HepG2 (cell line): ENCODE measurements at places on chromosomes 11 and 22. TPM values are rescaled to one million over a fixed set of nuclear protein-coding genes. Genes with fewer than 3 reads are reported as not detected.

The VSIG2 gene
- total RNA-seq = 0.46 and 0.80 TPM in 2 replicates

GRCh38 chr22:49567899-49568750 is 259.5 kb downstream of the BRD1 start:
- no peak for DNase-seq

The ABCC8 gene
- total RNA-seq = not detected in 2 replicates

- no peak for DNase-seq
Measured at GRCh38 chr11:61639816-61640443, 40.3 kb upstream of the DAGLA start.

DNA sequence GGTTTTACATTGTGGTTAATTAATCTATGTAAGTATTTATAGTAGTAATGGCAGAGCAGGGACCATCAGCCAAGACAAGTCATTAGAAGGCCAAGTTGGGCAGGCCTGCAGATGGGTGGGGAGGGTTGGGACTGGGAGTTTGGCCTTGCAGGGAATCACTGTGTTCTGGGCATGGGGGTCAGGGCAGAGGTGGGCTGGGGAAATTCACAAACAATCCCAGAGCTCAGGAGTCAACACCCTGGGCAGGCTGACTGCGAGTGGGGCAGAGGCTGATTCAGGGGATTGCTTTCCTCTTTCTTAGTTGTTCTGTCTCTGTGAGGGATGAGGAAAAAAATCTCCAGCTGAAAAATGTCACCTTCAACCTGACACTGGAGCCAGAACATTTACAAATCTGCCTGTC is 322.5 kb downstream of the NTM start:
- no peak for DNase-seq

The SLC35F2 gene
- total RNA-seq = 13.2 and 20.3 TPM in 2 replicates

GRCh38 chr11:57464539-57465181 is 4.3 kb downstream of the RTN4RL2 start:
- DNase-seq = no peak

DNA sequence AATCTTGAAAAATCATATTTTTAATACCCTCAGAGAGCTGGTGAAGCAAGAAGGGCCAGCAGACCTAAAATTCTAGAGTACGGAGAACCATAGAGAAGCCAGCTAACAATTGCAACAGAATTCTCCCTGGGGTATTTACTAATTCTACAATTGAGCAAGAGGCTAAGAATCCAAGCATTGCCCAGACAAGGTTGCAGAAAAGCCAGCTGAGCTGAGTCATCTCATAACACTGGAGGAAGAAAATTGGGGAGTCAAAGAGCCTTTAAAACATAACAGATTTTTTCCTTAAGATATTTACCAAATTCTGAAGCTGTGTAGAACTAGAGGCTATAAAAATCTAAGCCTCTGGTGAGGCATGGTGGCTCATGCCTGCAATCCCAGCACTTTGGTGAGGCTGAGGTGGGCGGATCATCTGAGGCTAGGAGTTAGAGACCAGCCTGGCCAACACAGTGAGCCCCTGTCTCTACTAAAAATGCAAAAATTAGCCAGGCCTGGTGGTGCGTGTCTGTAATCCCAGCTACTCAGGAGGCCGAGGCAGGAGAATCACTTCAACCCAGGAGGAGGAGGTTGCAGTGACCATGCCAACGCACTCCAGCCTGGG is 13.6 kb upstream of the TMEM216 start:
- DNase-seq = peak; percentile 49
